ENCODE measurements at places on chromosomes 5 and 9.

- no peak for DNase-seq
Observed at GRCh38 chr5:4772591-4772990, 367.5 kb upstream of the ADAMTS16 start.

GRCh38 chr5:68086439-68086838 is 129.1 kb upstream of the PIK3R1 start:
- no peak for DNase-seq

DNA sequence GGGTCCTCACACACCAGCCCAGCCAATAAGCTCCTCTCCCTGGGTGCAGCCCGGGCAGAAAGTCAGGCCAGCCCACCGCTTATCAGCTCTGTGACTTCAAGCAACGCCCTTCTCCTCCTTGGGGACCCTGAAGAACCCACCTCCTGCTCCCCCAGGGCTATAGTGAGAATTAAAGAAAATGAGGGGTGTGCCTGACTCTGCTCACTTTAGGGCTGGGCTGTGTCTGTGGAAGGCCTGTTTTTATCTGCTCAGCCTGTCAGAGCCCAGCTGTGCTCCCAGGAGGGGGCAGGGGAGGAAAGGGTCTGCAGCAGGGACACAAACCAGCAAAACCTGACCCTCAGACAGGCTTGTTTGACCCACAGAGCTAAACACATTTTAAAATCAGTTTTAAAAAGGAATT is 3.9 kb downstream of the GPRIN1 start:
- no peak for DNase-seq

DNA sequence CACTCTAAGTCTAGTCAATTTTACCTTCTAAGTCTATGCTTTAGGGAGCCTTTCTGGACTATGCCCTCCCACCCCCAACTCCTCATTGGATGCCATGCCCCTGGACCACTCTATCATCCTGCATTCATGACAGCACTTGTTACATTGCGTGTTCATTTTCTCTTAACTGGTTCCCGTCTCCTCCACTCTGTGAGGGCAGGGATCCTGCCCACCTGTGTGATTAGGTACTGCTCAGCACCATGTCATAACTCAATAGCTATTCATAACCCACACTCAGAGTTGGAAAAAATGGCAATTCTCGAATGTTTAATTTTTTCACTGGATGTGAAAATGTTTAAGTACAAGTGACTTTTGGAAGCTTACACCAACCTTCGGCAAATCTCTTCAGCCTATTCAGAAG is 88.5 kb downstream of the PRLR start:
- no peak for DNase-seq

GRCh38 chr9:128774804-128775203 is 3.1 kb upstream of the ZER1 start:
- DNase-seq = no peak

- peak; percentile 97 for DNase-seq
Observed at GRCh38 chr5:55601204-55601618, 66.4 kb upstream of the PLPP1 start.

DNA sequence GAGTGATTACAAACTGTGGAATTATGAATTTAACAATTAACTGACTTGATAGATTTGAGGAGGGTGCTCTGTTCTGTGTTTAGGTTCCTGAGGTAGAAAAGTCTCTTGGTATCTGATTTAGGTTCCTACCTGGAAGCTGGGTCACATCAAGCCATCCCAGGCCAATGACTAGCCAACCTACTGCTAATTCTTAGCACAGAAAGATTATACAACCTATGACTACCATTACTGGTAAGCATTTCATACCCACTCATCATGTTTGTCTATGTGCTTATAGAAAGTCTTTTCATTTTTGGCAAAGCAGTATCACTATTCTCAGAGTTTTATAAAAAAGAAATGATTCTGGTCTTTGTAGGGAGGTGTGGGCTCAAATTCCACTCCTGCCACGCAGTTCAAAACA is 49.7 kb downstream of the GNAQ start:
- no peak for DNase-seq

GRCh38 chr9:122307061-122307460 is 42.4 kb downstream of the MRRF start:
- no peak for DNase-seq

- no peak for DNase-seq
Observed at GRCh38 chr9:136316896-136317676, 10.3 kb upstream of the GPSM1 start.
